Activated T-cell treated with anti-CD3 and anti-CD28 coated beads for 4 hours (primary cell): ENCODE measurements at places on chromosomes 4 and X.

GRCh38 chr4:120317713-120318112, 251.1 kb upstream of the MAD2L1 start:
- no peak for DNase-seq

DNA sequence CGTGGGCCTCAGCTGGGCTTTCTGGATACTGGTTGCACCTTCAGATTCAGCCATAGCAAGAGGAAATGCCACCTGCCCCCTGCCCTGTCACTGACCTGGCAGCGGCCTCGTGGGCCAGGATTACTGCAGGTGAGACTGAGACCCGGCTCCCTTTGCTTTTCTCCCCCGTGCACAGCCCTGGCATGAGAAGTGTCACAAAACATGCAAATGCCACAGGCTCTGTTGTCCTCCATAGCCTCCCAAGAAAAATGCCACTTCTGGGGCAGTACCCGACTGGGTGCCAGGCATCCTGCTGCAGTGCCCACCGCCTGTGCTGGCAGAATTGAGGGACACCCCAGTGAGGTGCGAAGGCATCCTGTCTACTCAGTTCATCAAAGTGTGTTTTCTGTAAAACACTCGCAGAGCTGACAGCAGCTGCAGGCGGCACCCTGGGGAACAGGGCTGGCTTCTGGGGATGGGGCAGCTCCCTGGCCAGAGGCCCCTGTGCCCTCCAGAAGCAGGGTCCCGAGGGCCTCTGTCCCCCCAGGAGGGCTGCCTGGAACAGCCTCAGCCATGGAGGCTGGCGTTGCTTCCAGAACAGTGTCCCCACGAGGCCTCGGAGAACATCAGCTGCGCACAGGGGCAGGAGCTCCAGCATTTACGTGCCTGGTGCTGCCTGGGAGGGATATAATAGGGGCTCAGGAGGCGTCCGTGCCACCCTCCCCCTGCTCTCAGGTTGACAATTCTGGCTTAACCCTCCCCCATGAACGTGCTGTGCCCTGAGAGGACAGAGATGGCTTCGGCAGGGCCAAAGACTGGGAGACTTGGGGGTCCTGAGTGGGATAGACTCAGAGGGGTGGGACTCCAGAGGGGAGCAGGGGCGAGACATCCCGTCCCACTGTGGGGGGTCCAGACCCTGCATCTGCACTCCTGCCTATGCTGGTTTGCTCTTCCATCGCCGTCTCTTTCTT, 99.5 kb upstream of the NKX1-1 start:
- DNase-seq, result no peak

DNA sequence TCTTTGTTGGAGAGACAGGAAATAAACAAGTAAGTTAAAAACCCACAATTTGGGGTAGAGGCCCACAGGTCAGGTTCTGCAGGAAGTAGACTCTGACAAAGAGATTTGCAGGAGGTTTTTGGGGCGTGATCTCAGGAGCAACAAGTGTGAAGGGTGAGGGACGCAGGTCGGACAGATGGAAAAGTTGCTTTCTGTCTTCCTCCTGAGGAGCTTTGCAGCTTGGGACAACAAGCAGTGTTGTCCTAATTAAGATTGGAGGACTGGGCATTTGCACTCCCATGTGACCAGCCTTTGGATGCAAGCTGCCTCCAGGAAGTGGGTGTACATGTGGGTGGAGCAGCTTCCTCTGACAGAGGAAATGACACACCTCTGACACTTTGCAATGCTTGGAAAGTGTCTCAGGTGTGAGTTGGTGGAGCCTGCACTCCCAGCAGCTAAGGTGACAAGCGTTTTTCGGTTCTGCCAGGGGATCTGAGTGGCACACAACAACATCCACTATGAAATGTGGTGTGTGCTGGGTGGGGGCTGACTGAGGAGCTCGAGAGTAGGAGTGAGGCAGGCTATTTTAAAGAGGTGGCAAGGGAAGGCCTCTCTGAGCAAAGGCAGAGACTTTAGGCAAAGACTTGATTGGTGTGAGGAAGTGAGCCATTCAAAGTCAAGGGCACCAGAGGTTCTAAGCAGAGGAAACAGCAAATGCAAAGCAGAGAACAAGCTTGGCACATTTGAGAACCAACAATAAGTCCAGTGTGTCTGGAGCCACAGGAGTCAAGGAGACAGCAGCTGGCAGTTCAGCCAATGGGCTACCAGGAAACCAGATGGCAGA, 339.8 kb upstream of the GATB start:
- DNase-seq, result peak; percentile 65

DNA sequence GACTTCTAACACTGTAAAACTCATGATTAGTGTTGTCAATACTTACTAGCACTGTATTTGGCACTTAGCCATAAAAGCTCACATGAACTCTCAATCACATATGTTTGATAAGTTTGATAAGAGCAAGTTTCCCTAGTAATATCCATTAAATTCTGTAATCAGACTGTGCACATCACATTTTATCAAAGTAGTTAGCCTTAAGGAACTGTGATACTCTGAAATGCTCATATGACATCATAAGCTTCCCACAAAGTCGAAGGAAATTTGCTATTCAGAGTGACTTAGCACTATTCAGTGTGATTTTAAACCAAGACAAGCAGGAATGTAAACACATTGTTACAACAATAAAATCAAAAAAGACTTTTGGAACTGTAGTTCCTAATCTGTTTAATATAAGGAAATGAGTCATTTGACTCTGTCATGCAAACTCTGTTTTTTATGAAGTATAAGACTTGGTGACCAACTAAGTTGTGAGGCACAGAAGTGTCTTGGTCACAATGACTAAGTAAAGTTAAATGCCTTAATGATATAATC, 6.7 kb downstream of the SLC7A11 start:
- no peak for DNase-seq

GRCh38 chr4:82733636-82734035, 65.0 kb downstream of the SCD5 start:
- DNase-seq, result no peak

DNA sequence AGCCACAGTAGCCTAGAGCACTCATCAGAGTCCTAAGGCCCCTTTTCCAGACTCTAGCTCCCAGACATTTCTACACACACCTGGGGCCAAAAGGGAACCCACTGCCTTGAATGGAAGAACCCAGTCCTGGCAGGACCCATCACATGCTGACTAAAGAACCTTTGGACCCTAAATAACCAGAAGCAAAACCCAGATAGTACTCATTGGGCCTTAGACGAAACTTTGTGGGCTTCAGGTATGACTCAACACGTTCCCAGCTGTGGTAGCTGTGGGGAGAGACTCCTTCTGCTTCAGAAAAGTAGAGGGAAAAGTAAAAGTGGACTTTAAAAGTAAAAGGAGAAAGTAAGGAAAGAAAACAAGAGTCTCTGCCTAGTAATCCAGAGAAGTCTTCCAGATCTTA, 311.5 kb downstream of the OPHN1 start:
- DNase-seq, result no peak

- no peak for DNase-seq
These were observed 216.2 kb downstream of the DHRSX start for GRCh38 chrX:2284601-2285000.

GRCh38 chrX:12325171-12325570, 186.9 kb downstream of the FRMPD4 start:
- DNase-seq, result no peak

DNA sequence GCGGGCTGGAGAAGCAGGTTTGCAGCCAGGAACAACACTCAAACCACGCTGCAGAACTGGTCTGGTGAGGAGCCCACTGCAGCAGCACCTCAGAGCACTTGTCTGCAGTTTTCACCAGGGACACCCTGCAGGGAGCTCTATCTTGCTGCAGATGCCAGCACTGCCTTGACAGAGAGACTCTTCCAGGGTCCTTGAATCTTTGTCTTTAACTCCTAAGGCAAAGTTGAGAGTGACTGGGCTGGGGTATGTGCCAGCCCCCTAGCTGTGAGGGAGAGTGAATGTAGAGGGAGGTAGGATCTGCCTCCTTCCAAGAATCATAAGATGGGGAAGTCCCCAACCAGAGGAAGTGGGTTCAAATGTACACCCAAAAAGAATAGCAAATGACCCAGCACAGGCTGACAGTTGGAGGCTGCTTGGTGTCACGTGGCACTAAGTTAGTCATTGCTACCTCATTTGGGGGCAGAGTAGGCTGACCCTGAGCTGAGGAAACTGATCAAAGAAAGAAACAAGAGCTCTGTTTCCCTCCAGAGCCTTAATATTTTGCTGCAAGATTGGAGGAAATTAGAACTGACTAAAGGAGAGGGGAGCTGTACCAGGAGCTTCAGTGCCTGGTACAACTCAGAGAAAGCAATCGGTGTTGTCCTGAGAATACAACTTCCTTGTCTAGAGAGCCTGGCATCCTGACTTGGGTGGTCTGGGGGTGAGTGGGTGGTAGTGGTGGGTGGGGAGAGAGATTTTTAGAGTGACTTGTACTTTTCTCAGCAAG, 28.2 kb upstream of the HUWE1 start:
- DNase-seq, result peak; percentile 38

- no peak for DNase-seq
These were observed 239.2 kb downstream of the ARHGAP10 start for GRCh38 chr4:147971116-147971515.

DNA sequence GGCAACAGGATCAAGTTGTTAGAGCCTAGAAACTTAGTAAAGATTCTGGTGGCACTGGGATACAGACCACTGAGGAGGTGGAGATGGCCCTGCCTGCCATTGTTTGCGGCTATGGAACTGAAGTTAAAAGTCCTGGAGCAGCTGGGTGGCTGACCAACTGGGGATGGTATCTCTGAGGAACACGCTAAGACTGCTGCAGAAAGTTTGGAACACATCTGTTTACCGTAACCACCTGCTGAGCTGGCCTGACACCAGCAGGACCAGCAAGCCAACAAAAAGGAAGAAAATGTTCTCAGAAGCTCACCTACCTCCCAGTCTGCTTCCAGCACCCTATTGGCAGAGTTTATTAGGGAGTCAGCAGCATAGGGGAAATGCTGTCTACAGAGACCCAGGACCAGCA, 17.4 kb upstream of the PACRGL start:
- DNase-seq, result no peak

DNA sequence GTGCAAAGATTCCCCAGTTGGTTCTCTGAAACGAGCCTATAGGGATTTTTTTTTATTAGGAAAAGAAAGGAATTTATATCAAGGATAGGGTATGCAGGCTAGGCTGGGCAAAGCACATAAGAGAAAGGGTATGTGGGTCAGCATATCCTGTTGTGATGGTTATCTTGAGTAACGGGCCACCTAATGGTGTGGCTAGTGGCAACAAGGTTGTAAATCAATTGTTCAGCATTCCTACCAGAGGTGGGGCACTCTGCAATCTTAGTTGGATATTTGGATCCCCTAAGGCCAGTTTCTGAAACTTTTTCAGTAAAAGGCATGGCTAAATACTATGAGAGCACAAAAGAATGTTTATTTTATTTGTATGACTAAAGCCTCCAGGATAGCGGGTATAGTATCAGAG, 42.7 kb downstream of the DCAF12L1 start:
- DNase-seq, result no peak

DNA sequence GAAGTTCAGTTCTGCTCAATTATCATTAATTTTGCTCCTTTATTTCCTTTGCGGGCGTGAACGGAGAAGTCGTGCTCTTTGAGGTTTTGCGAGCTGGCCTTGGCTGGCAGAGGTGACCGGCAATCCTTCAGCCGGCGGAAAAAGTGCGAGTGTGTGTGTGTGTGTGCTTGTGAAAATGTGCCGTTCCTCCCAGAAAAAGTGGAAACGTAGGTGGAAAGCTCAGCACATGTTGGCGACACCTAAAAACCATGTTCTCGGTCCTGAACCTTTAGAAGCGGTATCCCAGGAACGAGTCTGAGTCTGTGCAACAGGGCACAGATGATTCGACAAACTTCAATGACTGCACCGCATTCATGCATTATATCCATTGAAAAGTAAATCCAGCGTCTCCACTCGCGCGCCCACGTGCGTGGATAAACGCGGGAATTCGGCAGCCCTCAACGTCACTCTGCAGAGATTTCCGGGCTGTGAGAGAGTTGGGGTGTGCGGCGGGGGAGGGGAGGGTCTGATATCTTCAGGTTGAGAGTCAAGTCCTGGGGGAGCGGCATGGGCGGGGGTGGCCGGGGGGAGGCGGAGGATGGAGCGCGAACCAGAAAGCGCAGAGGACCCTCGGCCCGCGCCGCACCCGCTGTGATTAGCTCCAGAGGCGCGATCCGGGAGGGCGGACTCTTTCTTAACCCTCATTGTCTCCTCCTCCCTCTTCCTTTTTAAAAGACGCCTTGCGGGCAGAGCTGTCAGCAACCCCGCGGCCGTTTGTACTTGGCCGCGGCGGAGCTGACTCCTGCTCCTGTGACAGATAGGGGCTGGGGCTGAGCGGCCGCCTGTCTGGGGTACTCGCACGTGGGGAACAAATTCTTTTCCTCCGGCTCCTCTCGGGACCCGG, at the start of gene SHISA3:
TSS of gene SHISA3 (plus strand) at position 737 of the 883 bp plus-strand sequence. CDS start 569 bp downstream, outside the sequence.
- no peak for DNase-seq

- no peak for DNase-seq
These were observed 2.8 kb downstream of the NLRP2B start for GRCh38 chrX:57677132-57677858.

- no peak for DNase-seq
These were observed 142.0 kb upstream of the NUDT6 start for GRCh38 chr4:123064390-123064789.

DNA sequence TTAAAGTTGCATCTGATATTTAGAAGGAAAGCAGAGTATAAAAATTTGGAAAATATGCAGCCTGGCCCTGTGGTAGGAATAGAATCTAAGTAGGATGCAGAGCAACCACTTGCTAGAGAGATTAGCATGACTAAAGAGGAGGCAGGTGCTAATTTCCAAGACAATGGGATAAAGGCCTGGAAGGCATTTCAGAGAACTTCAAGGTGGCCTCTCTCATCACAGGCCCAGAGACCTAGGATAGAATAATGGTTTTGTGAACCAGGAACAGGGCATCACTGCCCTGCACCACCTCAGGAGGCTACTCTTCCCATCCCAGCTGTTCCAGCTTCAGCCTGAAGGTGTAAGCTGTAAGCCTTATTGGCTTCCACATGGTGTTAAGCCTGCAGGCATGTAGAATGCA, 621.7 kb upstream of the HS3ST1 start:
- DNase-seq, result no peak

DNA sequence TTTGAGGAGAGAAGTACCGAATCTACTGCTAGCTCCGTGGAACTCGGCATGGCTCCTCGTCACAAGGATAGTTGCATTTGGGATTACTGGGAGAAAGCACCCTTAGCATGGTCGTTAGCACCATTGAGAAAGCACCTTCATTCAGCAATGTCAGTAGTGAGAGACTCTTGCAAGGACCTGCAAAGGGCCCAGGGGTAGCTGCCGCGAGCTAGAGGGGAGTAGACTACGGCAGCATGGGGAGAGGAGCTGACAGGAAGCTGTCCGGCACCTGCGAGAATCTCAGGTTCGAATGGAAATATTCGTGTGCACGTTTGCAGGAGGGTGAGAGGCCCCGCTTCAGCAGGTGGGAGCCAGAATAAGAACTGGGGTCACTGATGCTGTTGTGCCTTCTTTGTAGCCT, 20.2 kb downstream of the TLR10 start:
- no peak for DNase-seq

GRCh38 chrX:72094894-72095293, 36.8 kb downstream of the RTL5 start:
- peak; percentile 28 for DNase-seq

GRCh38 chr4:8860892-8861575, 10.6 kb downstream of the HMX1 start:
- DNase-seq, result no peak
